HT-29 (cell line): ENCODE measurements at places on chromosomes 16 and 17.

GRCh38 chr17:34770586-34770985, 190.7 kb downstream of the CCT6B start:
- no peak for DNase-seq

DNA sequence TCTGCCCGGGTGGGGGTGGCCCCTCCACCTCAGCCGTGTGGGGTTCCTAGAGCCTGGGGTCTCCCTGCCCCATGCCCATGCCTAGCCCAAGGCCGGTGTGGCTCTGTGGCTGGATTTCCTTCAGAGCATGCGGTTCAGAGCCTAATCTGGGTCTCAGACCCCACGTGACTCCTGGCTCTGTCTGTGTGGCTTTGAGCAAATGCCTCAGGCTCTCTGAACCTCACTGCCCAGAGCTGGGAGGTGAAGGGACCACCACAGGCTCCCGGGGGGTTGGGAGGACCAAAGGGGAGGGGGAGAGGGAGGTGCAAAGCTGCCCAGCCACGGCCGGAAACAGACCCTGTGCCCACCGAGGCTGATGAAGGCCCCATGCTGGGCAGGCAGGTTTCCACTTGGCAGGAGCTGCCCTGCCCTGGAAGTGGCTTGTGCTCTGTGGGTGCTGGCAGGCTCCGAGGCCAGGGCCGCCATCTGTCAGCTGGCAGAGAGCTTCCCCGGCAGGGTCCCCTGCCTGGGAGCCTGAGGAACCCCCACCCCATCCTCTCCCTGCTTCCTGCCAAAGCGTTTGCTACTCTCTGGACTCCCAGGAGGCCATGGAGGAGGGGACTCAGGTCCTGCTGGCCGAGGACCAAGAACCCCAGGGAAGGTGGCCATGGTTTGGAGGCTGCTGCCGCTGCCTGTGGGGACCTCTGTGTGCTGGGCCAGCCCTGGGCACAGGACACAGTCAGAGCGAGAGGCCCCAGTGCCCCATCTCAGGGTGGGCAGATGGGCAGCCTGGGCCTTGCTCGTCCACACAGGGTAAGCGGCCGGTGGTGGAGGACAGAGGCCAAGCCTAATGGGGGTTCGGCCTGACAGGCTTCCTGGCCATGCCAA, 4.0 kb downstream of the CDH15 start:
- no peak for DNase-seq

- DNase-seq: no peak
These were observed 32.2 kb downstream of the MPHOSPH6 start for GRCh38 chr16:82137822-82138167.

GRCh38 chr17:7740481-7741001, 23.0 kb downstream of the DNAH2 start:
- no peak for DNase-seq

- no peak for DNase-seq
These were observed 10.3 kb upstream of the ABCC12 start for GRCh38 chr16:48165961-48166578.

- no peak for DNase-seq
These were observed 4.4 kb upstream of the WFIKKN2 start for GRCh38 chr17:50830994-50831393.

DNA sequence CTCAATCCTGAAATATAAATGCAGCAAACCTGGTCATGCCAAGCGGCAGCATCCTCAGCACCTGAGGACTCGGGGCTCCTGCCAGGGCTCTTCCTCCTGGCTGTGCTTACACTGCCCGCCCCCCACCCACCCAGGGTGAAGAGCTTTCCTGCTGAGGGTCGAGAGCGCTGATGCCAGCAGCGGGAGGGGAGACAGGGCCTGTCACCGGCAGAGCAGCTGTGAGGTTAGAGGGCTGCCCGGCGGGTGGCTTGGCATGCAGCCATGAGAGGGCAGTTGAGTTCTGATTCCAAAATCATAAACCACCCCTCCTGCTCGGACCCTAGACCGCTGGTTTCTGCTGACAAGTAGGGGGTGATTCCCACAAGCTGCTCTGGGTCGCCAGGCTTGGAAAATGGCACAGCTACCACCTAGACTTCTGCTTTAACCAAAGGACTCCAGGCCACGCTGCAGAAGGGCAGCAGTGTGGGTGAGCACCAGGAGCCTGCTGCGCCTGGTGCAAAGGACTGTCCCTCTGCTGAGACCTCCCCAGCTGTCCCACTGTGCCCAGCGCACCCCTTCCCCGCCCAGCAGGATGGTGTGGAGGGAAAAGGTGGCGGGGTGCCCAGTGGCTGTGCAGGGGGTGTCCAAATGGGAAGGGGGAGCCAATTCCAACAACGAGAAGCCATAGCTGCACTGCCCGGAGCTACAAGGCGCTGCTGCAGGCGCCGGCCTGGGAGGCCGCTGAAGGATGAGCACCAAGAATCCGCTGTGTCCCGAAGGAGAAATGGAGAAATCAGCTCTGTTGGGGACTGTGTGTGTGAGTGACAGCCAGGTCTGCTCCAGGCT, 26.6 kb downstream of the MXRA7 start:
- no peak for DNase-seq

- no peak for DNase-seq
These were observed 833 bp downstream of the WSCD1 start for GRCh38 chr17:6070913-6071511.

GRCh38 chr16:66605177-66605978, 874 bp downstream of the CMTM3 start:
- DNase-seq: peak; percentile 40

DNA sequence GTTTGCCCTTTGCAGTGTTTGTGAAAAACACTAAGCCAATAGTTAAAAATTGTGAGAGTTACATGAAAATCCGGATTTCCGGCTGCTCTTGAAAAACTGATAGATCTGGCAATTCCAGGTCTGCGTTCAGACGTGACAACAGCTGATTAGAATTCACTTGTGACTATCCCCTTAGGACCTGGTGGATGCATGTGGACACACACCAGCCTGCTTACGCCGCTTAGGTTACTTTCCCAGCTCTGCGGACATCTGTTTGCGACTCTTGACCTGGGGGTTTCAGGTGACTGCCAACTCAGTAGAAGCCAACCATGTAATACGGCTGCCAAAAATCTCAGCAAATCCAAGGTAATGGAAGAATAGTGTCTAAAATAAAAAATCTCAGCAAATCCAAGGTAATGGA, 24.3 kb downstream of the VPS53 start:
- DNase-seq: no peak

- DNase-seq: no peak
These were observed 16.6 kb downstream of the TMC6 start for GRCh38 chr17:78111727-78112517.

DNA sequence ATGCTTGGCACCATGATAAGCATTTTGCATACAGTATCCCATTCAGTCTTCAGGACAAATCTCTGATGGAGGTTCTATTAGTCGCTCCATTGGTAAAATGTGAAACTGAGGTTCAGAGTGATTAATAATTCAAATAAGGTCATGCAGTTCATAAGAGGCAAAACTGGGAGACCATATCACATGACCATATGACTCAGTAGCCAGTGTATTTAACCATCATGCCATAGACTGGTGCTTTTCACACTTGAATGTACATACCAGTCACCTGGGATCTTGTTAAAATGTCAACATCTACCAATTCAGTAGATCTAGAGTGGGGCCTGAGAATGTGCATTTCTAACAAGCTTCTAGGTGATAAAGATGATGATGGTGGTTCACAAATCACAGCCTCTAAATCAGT, 4.3 kb downstream of the ACSM3 start:
- no peak for DNase-seq

GRCh38 chr17:64608571-64608981, 53.5 kb downstream of the SMURF2 start:
- no peak for DNase-seq

- no peak for DNase-seq
These were observed 41.8 kb downstream of the TNRC6A start for GRCh38 chr16:24771132-24771778.

DNA sequence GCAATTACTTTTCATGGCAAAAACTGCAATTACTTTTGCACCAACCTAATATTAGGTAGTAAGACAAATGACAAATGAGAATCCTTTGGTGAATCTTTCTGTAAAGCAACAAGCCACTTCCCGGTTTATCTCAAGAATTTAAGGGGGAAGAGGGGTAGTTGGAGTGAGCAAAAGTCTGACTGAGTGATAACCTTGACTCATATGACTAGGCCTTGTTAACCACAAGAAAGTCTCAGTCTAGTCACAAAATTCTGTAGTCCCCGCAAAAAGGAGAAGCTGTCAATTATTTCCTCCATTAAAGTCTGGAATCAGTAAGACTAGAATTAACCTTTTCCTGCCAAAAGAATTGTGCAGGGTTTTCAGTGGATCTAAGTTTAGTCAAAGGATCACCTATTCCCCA, 72.2 kb upstream of the GNAO1 start:
- no peak for DNase-seq

DNA sequence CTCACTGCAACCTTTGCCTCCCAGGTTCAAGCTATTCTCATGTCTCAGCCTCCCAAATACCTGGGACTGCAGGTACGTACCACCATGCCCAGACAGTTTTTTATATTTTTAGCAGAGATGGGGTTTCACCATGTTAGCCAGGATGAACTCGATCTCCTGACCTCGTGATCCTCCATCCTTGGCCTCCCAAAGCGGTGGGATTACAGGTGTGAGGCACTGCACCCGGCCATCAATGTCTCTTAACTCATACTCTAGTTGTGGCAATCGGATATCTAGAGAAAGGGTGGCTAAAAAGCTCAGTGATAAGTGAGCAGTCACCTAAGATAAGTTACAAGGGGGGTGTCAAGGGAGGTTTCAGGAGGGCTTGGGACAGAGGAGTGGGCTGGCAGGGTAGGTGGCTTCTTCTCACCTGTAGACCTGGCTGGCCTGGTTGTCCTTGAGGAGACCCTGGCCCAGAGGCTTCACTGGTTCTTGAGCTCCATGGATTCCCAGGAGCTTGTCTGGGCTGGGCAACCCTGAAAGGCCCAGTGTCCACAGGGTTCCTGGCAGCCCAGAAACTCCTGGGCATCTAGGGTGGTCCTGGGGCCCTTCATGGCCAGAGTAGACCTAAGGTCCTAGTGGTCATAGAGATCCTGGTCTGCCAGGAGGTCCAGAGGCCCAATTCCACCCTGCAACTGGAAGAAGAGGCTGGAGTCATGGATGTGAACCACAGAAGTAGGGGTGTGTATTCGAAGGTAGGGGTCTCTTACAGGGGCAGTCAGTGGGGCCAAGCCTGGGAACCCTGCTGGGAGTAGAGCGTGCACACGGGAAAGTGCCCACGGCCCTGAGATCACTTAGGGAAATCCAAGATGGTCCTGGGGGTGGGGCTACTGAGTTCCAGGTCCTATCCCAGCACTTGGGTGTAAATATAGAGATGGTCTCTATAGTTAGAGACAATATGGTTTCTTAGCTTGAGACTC, 12.7 kb upstream of the IGFBP4 start:
- no peak for DNase-seq

GRCh38 chr16:77273-77806, 685 bp upstream of the MPG start:
- DNase-seq: peak; percentile 69

GRCh38 chr16:83095941-83096692, 469.3 kb downstream of the CDH13 start:
- DNase-seq: peak; percentile 61

GRCh38 chr16:8641671-8642070, 20.2 kb downstream of the METTL22 start:
- no peak for DNase-seq

DNA sequence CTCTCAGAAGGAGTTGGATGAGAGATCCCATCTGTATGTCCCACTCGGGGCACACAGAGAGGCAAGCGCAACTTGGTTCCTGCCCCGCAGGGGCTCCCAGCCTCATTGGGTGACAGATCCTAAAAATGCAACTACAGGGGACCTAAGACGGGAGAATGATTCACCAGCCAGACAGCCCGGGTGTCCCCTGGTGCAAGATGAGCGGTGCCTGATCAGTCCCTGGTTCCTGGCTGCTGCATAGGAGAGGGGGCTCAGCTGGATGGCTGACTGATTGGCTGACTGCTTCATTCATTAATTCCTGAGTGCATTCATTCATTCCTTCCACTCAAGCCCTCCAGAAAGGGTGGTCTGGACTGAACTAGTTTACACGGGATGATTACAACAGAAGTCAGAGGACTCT, 22.0 kb downstream of the WNT3 start:
- DNase-seq: no peak

DNA sequence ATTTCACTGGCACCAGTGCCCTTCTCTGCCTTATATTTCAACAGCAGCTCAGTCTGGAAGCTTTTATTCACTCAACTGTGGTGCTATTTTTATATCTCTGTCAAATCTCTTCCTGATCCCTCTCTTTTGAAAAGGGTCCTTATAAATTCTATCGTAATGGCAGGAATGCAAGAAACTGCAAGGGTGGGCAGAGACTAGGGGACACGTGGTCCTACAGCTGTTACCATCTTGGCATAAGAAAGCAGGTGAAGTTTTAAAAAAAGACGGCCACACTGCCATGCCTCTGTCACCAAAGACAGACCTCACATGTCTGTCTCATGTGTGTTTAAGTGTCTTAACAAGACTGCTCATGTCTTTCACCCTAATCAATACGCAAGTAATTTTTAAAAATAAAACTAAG, 368.4 kb upstream of the CDH11 start:
- no peak for DNase-seq

DNA sequence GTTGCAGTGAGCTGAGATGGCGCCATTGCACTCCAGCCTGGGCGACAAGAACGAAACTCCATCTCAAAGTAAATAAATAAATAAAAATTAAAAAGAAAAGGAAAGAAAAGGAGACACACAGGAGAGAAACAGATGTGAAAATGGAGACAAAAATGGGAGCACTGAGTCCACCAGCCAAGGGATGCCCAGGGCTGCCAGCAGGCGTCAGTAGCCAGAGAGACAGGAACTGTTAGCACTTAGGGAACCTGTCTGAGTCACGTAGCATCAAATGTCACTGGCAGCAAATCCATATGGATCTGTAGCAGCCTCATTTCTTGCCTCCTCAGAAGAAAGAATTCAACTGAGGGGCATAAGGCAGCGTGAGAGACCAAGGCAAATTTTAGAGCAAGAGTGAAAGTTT, 79.7 kb downstream of the CYLD start:
- peak; percentile 12 for DNase-seq

GRCh38 chr16:70163596-70163995, 10.0 kb upstream of the CLEC18C start:
- no peak for DNase-seq

DNA sequence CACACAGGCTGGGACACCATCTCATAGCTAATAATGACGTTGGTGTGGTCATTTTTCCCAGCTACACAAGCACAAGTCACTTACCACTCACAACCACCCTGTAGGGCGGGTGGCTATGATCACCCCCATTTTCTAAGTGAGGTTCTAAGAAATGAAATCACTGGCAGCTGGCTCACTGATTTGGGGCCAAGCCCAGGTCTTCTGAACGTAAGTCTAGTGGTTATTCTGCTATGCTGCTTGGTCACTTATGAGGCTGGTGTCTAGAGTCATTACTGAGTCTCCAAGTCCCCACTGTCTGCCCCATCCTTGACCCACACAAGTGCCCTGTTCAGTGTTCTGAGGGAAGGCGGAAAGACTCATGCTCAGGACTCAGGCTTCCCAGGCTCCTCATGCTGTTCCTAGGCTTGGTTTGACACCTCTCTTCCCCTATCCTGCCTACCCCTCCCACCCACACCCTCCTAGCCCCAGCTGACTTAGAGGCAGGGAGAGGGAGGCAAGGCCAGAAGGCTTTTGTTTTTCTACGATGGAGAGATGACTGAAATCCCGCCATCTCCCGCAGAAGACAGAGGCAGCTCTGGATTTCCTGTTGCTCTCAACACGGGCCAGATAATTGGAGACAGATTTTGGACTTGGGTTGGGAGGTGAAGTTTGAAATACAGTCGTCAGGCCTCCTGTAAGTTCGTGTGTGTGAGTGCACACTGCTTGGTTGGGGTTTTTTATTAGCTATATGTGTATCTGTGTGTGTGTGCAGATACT, 32.2 kb downstream of the FZD2 start:
- no peak for DNase-seq
